ENCODE measurements at places on chromosomes 16 and 17.

- DNase-seq, result no peak
These were observed 20.1 kb downstream of the CIITA start for GRCh38 chr16:10897134-10897533.

- DNase-seq, result no peak
These were observed 467.1 kb downstream of the WWOX start for GRCh38 chr16:78566397-78567073.

- no peak for DNase-seq
These were observed 9.8 kb upstream of the CSNK1D start for GRCh38 chr17:82283208-82283749.

GRCh38 chr16:50313596-50314478 is 47.5 kb downstream of the ADCY7 start:
- no peak for DNase-seq

DNA sequence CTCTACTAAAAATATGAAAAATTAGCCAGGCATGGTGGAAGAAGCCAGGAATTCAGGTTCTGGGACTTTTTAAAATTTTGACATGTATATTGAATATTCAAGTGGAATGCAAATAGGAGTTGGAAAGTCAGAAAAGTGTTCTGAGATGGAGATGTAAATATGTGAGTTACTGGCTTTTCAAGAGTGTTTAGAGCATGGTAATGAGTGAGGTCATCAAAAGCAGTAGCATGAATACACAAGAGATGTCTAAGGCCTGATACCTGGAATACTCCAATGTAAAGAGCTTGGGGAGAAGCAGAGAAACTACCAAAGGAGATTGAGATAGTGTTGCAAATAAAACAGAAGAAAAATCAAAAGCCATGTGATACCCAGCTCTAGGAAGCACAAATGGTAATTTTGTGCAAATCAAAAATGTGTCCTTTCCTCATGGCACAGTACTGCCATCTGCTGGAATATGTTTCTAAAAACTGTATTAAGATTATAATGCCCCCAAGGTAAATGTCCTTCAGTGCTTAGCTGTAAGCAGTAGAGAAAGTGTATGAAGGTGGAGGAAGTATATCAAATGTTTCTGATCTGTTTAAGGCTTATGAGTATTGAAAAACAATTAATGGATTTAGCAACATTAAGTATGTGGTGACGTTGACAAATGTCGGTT is 908.4 kb downstream of the KCNJ18 start:
- DNase-seq, result no peak

DNA sequence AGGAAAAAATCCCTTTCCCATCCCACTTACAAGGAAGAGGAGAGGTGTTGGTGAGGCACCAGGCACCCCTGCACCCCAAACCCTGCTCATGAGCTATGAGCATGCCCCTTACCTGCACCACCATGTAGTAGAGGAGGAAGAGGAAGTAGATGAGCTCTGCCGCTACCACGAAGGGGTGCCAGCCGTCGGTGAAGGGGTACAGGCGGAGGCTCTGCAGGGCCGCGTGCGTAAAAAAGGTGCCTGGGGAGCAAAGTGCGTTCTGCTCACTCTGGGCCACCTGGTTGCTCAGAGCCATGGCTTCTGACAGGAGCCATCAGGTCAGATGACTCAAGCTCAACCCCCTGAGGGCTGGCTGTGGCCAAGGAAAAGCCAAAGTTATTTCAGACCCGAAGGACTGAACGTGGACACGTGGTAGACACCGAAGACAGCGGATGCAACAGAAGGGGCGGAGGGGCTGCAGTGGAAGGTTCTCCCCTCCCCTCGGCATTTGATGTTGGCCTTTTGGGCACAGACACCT is 25.3 kb upstream of the GCSH start:
- DNase-seq, result no peak

- no peak for DNase-seq
These were observed 60.2 kb upstream of the ZNF469 start for GRCh38 chr16:88322500-88322970.

DNA sequence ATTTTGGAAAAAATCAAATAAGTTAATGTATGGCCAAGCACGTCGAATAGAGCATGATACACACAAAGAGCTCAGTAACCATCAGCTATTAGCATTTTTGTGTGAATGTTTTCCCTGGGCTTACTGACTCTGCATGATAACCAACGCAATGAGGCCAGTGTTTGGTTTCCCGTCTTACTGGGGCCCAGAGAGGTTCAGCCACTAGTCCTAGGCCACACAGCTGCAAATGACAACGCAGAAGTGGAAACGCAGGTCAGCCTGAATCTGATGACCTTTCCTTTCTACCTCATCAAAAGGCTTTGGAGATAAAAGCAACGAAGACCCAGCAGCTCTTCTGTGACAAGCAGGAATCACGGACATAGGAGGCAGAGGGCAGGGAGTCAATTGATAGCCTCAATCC is 7.2 kb upstream of the CACNG4 start:
- DNase-seq, result no peak

- DNase-seq, result no peak
These were observed 1.9 kb downstream of the CEP95 start for GRCh38 chr17:64508683-64509082.

GRCh38 chr17:31492880-31493655 is 101.6 kb downstream of the RAB11FIP4 start:
- DNase-seq, result no peak

- DNase-seq, result no peak
These were observed 20.3 kb downstream of the COX4I1 start for GRCh38 chr16:85819771-85820170.

DNA sequence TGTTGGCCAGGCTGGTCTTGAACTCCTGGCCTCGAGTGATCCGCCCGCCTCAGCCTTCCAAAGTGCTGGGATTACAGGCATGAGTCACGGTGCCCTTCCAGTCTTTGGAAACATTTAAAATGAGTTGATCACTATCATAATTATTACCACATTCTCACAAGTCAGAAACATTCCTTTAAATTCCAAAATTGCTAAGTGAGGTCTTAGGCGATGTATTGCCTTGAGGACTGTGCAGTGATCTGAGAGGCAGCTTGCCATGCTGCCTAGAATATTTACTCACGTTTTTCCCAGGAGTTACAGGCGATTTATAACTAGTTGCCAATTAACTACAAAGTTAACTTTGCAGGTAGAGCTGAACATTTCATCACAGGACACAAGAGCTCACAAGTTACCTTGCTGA is 5.7 kb upstream of the ATXN1L start:
- DNase-seq, result no peak

GRCh38 chr16:13983625-13984024 is 63.7 kb downstream of the ERCC4 start:
- no peak for DNase-seq

GRCh38 chr17:73647301-73647695 is 3.1 kb upstream of the SDK2 start:
- no peak for DNase-seq

GRCh38 chr16:77402672-77403071 is 32.2 kb downstream of the ADAMTS18 start:
- DNase-seq, result no peak

DNA sequence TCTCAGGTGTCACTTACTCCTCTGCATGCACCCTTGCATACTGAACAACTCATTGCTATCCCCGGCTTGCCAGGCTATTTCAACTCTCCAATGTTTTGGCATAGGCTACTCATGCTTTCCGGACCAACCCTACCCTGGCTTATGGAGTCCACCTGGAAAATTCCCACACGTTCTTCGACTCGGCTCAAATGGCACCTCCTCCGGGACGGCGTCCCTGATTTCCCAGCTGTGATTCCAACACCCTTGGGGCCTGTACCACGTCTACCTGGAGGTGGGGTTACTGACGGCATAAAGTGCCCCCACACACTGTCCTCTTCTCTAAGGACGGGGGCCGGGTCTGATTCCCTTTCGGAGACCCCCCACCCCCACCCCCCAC is 498 bp downstream of the SMYD4 start:
- no peak for DNase-seq

GRCh38 chr16:56245197-56245596 is 53.9 kb downstream of the GNAO1 start:
- DNase-seq, result no peak

GRCh38 chr17:10063730-10064241 is 134.6 kb downstream of the GAS7 start:
- DNase-seq, result no peak

DNA sequence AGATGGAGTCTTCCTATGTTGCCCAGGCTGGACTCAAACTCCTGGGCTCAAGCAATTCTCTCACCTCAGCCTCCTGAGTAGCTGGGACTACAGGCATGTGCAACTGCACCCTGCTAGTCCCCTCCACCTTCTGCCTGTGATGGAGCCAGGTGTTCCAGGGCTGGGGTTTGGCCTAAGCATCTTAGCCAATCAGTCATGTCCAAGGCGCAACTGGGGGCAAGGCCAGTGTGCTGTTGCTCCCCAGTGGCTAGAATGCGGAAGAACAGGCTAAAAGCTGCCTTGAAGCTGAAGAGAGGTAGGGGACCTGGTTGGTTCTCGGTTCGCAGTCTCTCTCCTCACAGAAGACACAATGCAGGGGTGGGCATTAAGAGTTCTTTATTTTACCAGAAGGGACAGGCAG is 18.6 kb downstream of the FLOT2 start:
- DNase-seq, result no peak
